ENCODE measurements at places on chromosomes 16 and 17.
A peak's percentile ranks its signal among the peaks of the same experiment; 100 is the strongest.

GRCh38 chr17:37640015-37640414 is 3.2 kb downstream of the DDX52 start:
- no peak for DNase-seq

- DNase-seq: no peak
These were observed 27.3 kb upstream of the GPRC5B start for GRCh38 chr16:19911747-19912454.

DNA sequence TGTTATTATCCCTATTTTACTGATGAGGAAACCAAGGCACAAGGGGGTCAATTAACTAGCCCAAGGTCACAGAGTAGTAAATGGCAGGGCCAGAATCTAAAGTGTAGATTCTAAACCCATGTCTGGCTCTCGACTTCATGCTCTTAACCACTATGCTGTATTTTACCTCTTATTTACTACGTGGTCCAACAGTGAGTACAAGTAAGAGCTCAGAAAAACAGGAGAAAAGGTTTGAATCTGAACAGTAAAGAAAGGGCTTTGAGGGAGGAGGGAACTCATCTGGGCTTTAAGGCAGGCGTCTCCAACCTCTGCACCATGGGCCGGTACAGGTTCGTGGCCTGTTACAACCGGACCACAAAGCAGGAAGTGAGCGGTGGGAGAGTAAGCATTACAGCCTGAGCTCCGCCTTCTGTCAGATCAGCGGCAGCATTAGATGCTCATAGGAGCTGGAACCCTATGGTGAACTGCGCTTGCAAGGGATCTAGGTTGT is 62.9 kb downstream of the SMURF2 start:
- no peak for DNase-seq

GRCh38 chr16:55021595-55022475 is 91.2 kb downstream of the IRX5 start:
- no peak for DNase-seq

DNA sequence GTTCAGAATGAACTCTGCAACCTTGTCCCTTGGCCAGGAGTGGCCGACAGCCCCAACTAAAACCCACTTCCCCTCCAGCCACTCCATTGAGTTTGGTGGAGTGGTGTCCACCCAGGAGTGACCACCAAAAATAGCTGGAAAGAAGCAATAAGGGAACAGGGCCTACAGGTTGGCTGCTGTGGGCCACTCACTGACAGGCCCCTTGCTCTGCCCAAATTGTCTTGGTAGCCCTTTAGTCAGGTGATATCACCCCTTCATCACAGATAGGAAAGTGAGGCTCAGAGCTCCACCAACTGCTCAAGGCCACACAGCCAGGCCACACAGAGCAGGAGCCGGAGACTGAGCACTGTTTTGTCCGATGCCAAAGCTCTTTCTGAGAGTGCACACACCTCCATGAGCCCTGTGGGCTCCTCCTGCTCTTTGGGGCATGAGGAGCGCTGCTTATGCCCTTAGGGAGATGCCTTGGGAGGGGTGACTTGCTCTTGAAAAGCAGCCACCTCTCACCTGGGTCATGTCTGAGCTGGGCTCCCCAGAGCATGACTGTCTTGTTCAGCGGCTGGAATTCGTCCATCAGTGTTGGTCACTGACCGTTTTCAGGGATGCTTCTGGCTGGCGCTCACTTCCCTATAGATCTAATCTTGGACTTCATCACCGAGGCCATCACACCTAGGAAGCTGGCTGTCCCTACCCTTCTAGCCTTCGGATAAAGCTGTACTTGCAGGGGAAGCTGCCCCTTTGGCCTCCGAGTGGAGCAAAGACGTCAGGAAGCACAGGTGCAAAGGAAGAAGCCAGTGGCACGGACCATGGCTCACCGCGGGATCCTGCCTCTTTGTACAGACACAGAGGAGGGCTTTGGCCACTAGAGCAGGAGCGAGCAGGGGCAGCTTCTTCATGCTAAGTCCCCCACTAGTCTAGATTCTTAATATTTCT is 186.0 kb upstream of the ZNF469 start:
- DNase-seq: no peak

- no peak for DNase-seq
These were observed 22.6 kb downstream of the LGALS3BP start for GRCh38 chr17:78957128-78957527.

DNA sequence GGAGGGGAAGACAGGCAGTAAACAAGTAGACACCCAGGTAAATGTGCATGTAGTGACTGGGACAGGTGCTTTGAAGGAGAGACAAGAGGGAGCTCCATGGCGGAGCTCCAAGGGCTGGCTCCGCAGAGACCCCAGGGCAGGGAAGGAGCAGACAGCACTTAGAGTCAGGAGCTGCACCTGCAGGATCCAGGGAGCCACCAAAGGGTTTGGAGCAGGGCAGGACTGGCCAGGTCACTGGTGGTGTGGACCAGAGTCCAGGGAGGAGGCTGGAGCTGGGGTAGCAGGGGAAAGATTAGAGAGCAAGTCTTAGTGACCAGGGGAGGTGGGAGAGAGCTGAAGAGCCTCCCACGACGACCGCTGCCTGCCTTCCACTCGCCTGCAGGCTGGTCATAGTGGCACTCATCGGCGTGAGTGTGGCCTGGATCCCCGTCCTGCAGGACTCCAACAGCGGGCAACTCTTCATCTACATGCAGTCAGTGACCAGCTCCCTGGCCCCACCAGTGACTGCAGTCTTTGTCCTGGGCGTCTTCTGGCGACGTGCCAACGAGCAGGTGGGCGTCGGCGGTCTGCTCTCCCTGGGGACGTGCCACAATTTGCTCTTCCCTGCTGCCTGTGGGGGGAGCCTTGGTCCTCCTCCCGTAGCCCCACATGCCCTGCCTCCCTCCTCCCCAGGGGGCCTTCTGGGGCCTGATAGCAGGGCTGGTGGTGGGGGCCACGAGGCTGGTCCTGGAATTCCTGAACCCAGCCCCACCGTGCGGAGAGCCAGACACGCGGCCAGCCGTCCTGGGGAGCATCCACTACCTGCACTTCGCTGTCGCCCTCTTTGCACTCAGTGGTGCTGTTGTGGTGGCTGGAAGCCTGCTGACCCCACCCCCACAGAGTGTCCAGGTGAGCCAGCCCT is 14.7 kb upstream of the FAM83G start:
- DNase-seq: no peak

DNA sequence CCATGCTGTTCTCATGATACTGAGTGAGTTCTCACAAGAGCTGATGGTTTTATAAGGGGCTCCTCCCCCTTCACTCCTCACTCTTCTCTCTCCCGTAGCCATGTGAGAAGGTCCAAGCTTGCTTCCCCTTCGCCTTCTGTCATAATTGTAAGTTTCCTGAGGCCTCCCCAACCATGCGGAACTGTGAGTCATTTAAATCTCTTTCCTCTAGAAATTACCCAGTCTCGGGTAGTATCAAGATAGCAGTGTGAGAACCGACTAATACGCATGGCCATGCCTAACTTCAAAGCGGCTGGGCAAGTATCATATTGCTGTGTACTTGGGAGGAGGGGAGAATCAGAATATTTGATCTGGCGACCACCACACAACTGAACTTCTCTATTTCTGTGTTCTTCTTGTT is 88.3 kb downstream of the PRKCB start:
- DNase-seq: no peak

GRCh38 chr17:41800601-41801373 is 11.0 kb downstream of the P3H4 start:
- DNase-seq: peak; percentile 83

DNA sequence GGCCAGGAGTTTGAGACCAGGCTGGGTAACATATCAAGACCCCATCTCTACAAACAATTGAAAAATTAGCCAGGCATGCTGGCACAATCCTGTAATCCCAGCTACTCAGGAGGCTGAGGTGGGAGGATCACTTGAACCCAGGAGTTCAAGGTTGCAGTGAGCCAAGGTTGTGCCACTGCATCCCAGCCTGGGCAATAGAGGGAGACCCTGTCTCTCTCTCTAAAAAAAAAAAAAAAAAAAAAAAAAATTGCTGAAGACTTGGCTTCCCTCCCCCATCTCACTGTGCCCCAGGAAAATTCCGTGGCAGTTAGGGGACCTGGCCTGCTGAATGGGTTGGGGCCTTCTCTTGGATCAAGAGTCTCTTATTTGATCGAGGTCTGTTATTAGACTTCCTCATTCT is at the start of gene ODF4:
Gene ODF4, plus strand, starts transcription at position 301 of the 400 bp plus-strand sequence. CDS start 212 bp downstream, outside the sequence.
- no peak for DNase-seq

GRCh38 chr16:57663917-57664661 is 4.0 kb upstream of the ADGRG3 start:
- no peak for DNase-seq

GRCh38 chr16:19044769-19045168 is 22.6 kb upstream of the COQ7 start:
- no peak for DNase-seq

DNA sequence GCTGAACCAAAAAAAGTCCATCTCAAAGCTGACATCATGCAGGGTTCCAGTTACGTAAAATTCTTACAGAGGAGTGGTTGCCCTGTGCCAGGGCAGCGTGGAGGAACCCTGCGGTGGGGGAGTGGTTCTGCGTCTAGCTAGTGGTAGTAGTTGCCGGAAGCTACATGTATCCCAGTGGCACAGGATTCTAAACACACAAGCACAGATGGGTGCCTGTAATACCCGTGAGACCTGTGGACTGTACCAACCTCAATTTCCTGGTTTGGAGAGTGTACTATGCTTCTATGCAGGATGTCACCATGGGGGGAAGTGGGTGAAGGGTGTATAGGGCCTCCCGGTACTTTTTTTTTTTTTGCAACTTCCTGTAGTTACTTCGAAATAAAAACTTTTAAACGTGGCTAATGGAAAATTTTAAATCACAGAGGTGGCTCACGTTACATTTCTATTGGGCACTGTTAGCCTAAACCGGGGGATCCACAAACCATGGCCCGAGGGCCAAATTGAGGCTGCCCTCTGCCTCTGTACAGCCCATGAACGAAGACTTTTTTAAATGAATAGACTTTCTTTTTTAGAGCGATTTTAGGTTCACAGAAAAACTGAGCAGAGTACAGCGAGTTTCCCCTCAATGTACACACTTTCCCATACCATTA is 38.5 kb downstream of the TBC1D16 start:
- DNase-seq: no peak

GRCh38 chr16:72560617-72561016 is 388.7 kb upstream of the PMFBP1 start:
- DNase-seq: no peak

DNA sequence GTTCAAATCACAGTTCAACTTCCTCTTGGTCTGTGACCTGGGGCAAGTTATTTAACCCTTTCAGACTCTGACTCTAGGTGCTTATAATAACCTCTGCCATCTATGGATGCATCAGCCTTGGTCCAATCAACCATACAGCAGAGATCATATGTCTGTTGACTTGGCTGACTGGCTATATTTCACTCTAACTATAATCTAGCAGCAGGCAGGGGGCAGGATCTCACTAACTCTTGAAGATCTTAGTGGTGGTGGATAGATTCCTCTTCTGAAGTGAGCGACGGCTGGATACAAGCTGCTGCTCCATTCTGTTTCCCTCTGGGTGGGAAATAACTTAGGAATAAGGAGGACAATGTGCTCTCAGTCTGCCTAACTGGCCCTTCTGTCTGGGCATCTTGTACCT is 146.6 kb downstream of the SKAP1 start:
- no peak for DNase-seq

GRCh38 chr17:79080349-79080748 is 5.7 kb downstream of the ENGASE start:
- no peak for DNase-seq

GRCh38 chr17:51180486-51180885 is 14.3 kb downstream of the NME2 start:
- no peak for DNase-seq

DNA sequence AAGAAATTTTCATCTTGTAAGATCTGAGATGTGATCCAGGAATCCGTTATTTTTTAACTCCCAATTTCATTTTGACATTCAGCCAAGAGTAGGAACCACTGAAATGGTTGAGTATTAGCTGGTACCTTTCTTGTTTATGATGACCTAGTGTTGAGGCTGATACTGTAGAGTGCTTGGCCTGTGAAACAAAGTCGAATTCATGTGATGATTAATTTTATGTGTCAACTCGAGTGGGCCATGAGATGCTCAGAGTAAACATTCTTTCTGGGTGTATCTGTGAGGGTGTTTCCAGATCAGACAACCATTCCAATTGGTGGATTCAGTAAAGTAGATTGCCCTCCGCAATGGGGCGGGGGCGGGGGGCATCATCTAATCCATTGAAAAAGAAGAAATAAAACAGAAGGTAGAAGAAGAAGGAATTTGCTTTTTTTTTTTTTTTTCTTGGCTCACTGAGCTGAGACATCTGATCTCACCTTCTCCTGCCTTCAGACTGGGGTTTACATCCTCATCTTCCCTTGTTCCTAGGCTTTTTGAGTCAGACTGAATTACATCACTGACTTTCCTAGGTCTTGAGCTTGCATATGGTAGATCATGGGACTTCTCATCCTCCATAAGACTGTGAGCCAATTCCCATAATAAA is 264.6 kb upstream of the KCNJ16 start:
- DNase-seq: no peak

GRCh38 chr17:49925921-49926320 is 43.1 kb upstream of the DLX4 start:
- DNase-seq: no peak

GRCh38 chr16:64470916-64471315 is 650.9 kb downstream of the CDH11 start:
- DNase-seq: no peak

DNA sequence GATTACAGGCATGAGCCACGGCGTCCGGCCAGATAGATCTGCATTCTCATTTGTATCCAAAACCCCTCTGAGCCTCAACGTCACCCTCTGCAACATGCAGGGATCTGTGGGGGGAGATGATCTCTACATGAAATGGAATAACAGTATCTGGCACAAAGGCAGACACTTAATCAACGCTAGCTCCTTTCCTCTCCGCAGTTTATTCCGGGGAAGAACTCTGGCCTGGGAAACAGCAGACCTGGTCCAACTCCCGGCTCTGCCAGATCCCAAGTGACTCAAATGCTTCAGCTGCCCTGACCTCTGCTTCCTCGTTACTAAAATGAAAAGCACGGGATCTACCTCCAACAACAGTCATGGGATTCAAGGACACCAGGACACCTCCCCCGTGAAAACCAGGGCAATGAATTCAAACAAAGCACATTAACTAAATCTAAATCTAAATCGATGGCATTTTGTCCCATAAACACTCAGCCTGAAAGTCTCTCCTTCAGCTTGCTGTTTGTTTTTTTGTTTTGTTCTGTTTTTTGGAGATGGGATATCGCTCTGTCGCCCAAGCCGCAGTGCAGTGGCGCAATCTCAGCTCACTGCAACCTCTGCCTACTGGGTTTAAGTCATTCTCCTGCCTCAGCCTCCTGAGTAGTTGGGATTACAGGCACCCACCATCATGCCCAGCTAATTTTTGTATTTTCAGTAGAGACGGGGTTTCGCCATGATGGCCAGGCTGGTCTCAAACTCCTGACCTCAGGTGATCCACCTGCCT is 78.2 kb downstream of the NXN start:
- no peak for DNase-seq

DNA sequence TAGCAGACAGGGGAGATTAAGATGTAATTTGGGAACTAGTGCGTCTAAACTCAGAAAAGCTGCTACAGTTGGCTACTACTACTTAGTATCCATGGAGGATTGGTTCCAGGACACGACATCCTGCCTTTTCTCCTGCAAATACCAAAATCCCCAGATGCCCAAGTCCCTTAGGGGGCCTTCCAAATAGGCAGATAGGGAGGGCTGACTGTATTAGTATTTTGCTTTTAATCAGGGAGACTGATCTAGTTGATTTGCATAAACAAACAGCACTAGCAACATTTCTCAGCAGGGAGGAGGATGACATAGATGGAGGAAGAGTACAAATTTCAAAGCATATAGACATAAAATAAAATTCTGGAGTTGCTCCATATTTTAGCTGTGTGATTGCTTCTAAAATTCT is 621.6 kb upstream of the GOT2 start:
- DNase-seq: no peak

- DNase-seq: no peak
These were observed 13.6 kb downstream of the RSAD1 start for GRCh38 chr17:50492214-50492613.
